ENCODE measurements at places on chromosomes 7 and 10.

- peak; percentile 78 for DNase-seq
These were observed 24.6 kb upstream of the DDX50 start for GRCh38 chr10:68876246-68877138.

DNA sequence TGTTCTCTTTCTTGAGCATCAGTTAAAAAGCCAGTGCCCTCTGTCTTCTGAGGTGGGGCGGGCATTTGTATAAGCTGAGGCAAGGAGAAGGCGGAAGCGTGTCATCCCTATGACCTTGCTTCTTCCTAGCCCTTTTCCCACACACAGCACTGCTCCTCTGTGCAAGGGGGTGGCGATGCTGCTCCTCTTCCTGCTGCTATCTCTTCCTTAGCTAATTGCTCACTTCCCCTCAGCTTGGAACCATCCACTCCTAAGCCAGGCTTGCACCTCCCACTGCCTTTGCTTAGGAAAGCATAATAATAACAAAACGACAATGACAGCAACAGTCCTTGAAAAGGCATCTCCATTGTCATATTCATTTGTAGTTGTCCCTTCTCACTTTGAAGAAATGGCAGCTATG is 366.9 kb downstream of the PHTF2 start:
- DNase-seq = no peak

GRCh38 chr10:125472010-125472607 is 210.9 kb downstream of the TEX36 start:
- no peak for DNase-seq

GRCh38 chr7:3380886-3381685 is 80.0 kb downstream of the SDK1 start:
- DNase-seq = no peak

DNA sequence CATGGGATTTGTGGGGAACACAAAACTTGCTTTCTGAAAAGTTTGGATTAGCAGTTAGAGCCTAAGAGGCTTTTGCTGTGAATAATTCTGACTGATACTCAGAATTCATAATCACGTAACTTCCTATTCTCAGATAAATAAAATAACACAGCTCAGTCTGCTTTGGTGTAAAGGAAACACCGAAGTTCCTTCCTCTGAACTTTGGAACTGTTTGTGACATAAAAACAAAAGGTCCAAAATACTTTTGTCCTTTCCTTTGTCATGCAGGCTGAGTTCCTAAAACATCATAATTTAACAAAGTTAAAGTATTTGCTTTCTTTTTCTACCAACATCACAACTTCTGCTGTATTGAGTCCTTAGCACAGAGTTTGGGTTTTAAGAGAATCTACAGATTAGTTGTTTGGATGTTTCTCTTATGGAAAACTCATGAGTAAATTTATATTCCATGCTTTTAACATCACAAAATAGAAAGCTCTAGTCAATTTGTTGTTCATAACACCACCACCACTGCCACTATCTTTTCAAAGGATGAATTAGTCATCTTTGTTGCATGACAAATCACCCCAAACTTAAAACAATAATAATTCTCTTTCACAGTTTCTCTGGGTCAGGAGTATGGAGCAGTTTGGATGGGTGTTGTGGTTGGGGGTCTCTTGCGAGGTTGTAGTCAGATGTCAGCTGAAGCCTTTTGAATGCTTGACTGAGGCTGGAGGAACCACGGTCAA is 123.4 kb downstream of the REEP3 start:
- DNase-seq = no peak

- no peak for DNase-seq
These were observed 13.0 kb upstream of the DLX6 start for GRCh38 chr7:96992192-96993005.

DNA sequence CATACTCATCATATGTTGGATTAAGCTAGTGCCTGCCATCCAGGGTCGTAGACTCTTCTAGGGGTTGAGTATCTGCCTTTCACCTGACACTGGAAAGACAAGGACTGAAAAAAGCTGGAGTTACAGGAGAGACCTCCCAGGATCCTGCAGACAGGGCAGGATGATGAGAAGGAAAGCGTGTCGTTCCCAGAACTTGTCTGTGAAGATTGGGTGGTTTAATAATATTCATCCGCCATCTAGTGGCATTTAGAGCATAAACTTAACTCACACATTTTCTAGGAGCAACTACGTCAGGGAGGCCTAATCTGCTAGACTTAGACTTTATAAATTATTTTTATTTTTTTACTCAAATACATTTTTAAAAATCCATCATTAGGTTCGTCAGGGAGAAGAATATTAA is 59.6 kb downstream of the ADRB1 start:
- DNase-seq = peak; percentile 73

DNA sequence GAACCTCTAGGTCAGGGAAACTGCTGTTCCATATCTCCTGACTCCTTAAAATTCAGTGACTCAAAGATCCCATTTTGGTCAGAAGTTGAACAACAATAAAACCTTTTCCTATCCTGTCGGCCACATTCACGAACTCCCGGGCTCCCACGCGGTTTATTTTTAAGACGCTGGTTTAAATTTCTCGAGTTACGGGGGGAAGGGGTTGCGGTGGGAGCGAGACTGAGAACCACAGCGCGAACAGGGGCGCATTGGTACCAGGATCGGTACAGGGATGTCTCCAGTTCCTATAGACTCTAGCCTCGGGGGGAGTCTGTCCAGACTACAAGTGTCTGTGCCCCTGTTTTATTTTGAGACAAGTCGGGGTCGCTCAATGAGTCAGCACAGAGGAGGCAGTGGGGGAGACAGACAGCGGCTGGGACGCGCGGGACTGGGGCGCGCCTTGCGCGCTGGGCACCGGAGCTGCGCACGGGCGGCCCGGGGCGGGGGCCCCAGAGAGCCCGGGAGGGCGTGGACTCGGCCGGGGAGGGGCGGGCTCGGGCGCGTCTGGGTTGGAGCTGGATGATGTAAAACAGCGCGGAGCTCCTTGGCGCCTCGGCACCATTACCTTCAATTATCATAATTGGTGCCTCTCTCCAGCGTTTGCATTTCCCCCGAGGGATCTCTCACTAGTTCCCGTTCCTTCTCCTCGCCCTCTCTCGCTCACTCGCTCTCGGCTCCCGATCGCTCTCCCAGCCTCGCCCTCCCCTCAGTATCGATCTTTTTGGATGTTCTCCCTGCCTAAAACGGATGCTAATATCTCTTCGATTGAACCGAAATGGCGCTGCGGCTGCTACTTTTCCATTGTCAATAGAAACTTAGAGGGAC is 8.7 kb upstream of the BAMBI start:
- DNase-seq = peak; percentile 56

DNA sequence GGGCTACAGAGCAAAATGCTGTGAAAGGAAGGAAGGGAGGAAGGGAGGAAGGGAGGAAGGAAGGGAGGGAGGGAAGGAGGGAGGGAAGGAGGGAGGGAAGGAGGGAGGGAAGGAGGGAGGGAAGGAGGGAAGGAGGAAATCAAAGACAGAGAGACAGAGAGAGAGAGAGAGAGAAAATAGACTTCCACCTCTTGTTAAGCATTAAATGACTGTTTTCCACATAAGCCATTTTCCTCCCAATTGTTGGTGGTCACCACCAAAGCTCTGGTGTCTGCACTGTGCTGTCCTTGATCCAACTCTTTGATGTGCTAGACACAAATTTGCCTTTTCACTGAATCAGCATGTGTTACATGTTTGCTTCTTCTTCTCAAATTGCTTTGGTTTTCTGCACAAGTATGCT is 90.7 kb upstream of the INHBA start:
- DNase-seq = no peak

GRCh38 chr7:16839646-16840045 is 34.8 kb upstream of the AGR2 start:
- DNase-seq = no peak

GRCh38 chr7:135729230-135729629 is 1.2 kb upstream of the SLC13A4 start:
- no peak for DNase-seq

DNA sequence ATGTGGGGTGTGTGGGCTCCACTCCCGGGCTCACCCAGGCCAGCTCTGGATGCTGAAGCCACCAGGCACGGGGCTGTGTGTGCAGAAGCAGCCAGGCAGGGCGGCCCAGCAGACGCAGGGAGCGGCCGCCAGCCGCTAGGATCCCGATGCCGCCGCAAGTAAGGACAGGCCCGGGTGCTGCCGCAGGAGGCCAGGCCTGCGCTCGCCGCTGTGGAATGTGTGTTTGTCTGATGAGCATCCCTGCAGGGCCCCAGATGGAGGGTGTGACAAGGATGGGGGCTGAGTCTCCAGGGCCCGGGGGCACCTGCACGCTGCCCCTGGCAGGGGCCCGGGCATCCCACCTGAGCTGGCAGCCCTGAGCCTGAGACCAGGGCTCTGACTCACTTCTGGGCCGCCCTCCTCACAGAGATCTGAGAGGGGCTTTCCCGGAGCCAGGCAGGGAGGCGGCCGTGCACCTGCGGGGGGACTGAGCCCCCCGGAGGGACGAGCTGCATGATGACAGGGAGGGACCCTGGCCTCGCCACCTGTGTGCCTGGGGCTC is 101.5 kb downstream of the FOXL3 start:
- DNase-seq = no peak

GRCh38 chr7:154672659-154673415 is 330.1 kb downstream of the PAXIP1 start:
- no peak for DNase-seq

- DNase-seq = no peak
These were observed 142.1 kb downstream of the GRID1 start for GRCh38 chr10:86224354-86225102.
